ENCODE measurements at places on chromosomes 6 and 20.

- no peak for DNase-seq
Measured at GRCh38 chr6:137403855-137404254, 90.3 kb downstream of the OLIG3 start.

DNA sequence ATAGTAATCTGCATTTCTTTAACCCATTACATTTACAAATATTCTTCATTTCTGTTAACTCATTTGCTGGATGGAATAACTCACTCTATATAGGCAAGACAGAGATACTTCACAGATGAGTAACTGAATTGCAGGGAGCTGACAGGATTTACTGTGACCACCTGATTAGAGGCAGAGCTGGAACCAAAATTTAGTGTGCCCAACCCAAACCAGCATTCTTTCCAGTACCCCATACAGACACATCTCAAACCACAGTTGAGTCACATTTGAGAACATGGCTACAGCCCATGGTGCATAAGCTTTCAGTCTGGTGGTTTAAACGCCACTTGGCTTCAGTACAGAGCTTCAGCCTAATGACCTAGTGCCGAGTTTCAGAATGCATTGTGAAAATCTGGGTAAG lies 138.4 kb upstream of the TENT5A start:
- DNase-seq, result no peak

DNA sequence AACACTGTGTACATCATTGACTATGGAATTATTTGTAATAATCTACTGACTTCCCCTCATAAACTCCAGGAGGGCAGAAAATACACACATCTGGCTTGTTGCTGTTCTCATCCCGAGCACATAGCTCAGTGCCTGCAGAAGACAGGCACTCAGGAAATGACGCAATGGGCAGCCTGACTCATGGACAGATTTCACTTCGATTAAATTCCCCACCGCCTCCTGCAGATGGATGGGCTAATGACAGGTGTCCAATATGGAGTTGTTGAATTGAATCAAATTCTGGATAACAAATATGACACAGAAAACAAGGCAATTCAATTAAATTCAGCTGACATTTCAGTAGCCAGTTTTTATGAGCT lies 9.1 kb downstream of the ANKRD60 start:
- no peak for DNase-seq

- no peak for DNase-seq
Measured at GRCh38 chr6:33827546-33828451, 24.0 kb upstream of the MLN start.

- no peak for DNase-seq
Measured at GRCh38 chr20:43431134-43431519, 26.6 kb upstream of the SRSF6 start.
